T-helper 17 cell (primary cell): ENCODE measurements at places on chromosomes 7 and 10.

DNA sequence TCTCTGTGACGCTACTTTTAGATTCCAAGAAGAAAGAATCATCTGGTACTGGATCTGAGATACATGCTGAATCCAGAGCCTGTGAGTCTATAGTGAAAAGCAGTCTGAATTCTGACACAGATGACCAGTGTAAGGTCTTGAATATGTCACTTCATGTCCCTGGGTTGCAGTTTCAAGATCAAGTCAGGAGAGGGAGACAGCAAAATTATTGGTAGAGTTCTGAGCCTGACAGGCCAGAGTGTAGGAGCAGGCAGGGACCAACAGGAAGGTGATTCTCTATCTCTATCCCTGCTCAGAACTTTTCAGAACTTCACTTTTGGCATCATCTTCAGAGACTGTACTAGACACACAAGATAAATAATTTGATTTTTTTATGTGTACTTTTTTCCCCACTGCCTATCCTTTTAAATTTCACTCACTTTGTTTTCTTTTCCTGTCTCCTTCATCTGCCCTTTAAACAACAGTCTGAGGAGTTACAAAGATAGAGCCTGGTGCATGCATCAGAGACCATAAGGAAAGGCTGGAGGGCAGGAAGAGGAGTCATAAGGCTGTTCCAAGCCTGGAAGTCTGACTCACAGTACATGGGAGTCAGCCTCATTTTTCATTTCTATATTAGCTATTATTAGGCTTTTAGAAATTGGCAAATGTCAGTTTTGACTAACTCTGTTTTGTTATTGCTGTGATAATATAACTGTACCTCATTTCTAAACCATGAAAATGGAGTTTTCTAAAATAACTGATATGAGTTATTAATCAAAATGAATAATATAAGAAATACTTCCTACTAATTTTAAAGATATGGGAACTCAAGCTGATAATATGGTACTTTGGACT lies 120.2 kb upstream of the TMEM229A start:
- no peak for DNase-seq

GRCh38 chr7:131249003-131249402 lies 78.7 kb upstream of the MKLN1 start:
- no peak for DNase-seq

DNA sequence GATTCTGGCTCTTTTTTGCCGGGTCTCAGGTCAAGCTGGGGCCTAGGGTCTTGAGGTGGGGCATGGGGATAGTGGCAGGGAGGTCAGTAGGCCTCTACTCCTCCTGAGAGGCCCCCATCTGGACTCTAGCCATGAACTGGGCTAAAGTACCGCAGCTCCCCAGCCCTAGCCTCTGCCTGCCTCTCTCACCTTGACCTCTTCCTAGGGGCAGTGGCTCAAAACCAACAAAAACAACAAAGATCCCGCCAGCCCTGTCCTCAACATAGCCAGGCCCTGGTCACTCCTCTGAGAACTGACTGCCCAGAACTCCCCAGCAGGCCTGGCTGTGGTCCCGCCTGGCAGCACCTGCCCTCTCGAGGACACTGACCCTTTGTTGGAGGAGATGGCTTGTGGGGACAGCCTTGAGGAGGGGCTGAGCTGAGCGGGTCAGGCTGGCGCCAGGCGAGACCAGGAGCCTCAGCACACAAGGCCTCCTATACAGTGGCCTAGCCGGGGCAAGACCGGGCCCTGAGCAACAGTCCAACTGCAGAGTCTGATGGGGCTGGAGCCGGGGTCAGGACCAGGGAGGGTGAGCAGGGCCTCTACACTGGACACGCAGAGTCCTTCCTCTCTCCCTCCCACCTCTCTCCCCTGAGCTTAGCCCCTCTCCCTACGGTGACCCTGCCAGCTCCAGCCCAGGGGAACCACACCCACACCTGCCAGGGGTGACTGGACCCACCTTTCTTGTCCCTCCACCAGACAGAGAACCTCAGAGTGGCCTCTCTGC lies 11.6 kb upstream of the PPIF start:
- DNase-seq, result no peak

DNA sequence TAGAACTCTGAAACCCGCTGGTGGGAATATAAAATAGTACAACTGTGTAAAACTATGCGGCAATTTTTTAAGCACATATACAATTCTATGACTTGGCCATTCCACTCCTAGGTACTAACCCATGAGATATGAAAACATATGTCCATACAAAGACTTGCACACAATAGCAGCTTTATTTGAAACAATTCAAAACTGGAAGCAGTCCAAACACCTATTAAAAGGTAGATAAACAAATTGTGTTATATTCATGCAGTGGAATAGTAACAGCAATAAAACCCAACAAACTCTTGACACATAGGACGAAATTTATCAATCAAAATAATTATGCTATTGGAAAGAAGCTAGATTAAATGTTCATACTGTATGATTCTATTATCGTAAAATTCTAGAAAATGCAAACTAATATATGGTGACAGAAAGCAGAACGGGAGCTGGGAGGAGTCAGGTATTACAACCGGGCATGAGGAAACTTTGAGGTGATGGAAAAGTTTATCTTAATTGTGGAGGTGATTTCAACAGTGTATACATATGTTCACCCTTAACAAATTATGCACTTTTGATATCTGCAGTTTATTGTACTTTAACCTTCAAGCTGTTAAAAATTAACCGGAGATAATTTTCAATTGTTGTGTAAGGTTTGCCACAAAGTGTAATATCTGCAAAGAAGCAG lies 803 bp upstream of the STK31 start:
- DNase-seq, result no peak

GRCh38 chr10:121772884-121773283 lies 154.9 kb downstream of the ATE1 start:
- DNase-seq, result no peak

DNA sequence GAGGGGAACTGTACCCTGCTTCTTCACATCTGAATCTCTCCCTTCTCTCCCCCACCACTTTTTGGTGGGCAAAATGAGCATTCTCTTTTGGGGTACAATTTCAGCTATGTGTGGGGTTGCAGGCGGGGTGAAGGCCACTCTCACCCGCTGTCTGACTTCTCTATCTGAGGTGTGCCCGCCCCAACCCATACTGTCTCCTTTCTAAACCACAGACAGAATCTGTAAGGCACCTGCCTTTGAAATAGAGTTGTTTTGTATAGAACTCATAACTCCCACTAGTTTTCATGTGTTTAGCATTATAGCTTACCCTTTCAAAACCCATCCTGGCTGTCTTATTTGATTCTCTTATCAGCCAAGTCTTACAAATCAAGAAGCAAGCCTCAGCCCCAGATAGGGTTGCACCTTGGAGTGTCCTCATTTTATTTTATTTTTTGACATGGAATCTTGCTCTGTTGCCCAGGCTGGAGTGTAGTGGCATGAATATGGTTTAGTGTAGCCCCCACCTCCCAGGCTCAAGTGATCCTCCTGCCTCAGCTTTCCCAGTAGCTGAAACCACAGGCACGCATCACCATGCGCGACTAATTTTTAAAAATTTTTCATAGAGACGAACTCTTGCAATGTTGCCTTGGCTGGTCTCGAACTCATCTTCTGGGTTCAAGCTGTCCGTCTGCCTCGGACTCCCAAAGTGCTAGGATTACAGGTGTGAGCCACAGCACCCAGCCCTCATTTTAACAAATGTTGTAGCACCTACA lies 11.9 kb downstream of the TSPAN14 start:
- DNase-seq, result peak; percentile 45

GRCh38 chr7:26653430-26654399 lies 210.7 kb downstream of the SKAP2 start:
- DNase-seq, result no peak

- no peak for DNase-seq
These were observed 40.6 kb upstream of the ABCA13 start for GRCh38 chr7:48130658-48131108.
